ENCODE measurements at places on chromosomes 7 and 10.

DNA sequence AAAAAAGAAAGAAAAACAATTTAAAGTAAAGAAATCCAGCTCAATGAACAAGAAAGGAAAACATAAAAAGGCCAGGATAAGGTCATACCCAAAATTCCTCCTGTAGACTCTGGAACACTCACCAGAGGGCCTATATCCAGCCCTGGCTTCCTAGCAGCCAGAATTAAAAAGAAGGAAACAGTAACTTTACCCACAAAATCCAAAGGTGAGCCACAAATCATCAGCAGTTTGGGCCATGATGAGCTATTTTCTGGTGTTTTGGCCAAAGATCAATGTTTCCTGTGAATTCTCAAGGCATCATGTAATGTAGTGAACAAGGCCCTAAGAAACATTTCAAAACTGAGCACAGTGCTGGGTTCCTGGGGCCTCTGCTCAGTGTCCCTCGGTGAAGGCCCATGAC, 87.8 kb downstream of the LARP4B start:
- no peak for DNase-seq

DNA sequence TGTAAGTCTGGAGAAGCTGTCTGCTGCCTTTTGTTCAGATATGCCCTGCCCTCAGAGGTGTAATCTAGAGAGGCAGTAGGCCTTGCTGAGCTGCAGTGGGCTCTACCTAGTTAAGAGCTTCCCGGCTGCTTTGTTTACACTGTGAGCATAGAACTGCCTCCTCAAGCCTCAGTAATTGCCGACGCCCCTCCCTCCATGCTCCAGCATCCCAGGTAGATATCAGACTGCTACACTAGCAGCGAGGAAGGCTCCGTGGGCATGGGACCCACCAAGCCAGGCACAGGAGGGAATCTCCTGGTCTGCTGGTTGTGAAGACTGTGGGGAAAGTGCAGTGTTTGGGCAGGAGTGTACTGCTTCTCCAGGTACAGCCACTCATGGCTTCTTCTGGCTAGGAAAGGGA, 26.4 kb upstream of the CXCL12 start:
- no peak for DNase-seq

DNA sequence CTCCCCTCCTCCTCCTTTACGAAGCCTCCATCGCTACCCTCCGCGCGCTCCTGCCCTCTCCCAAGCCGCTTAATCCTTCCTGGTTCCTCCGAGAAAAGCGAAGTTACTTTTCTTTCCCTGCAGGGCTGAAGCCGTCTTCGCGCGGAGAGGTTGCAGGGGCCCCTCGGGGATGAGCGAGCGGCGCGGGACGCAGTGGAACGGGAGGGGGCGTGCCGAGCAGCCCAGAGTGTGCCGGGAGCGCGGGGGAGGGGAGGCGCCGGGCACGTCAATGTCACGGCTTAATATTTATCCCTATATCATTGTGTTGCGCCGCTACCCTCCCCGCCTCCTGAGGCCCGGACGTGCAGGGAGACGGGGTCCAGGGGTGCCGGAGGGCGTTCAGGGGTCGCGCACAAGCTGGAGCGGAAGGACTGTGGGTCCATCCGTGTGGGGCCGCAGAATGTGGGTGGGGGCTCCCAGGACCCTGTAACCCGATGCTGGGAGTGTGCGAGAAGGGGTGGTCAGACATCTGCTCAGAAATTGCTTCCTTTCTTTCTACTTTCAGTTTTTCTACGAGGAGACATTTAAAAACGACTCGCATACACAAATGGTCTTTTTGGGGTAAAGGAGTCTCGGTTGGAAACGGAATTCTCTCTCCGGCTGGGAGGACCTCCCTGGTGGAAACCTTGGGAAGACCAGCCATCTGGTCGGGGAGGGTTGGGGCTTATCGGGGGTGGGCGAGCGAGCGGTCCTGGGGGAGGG, 2.4 kb downstream of the CDK6 start:
- DNase-seq, result peak; percentile 74

GRCh38 chr7:150944066-150945042, 33.8 kb downstream of the KCNH2 start:
- no peak for DNase-seq

DNA sequence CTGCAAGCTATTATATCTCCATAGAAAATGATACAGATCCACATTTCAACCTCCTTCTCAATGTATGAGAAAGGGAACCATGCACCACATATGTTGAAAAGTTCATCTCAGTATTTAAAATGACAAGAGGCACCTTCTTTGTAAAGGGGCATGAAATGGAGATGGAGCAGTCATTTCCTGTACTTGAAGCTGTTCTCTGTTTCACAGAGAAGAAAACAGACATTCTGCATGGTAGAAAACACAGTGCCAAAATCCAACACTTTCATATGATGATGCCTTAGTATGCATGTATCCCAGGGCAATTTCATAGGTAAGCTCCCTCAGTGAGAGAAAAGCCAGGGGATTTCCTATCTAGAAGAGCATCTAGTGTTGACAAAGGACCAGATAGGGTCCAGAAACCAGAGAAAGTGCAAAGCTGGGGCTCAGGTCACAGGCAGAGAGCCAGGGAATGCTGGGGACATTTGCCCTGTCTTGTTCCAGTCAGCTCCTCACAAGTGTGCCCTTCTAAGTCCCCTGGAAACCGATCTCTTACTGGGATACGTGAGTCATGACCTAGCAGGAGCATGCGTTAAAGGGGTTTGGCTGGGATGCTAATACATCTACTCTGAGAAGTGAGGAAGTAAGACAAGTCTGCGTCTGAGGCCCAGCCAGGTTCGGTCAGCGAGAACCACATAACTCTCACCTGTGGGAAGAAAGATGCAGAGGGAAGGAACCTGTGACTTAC, 118.7 kb downstream of the ICA1 start:
- DNase-seq, result no peak

GRCh38 chr7:41415471-41416207, 287.3 kb downstream of the INHBA start:
- DNase-seq, result no peak

GRCh38 chr7:4102231-4102841, 579.8 kb upstream of the FOXK1 start:
- no peak for DNase-seq

DNA sequence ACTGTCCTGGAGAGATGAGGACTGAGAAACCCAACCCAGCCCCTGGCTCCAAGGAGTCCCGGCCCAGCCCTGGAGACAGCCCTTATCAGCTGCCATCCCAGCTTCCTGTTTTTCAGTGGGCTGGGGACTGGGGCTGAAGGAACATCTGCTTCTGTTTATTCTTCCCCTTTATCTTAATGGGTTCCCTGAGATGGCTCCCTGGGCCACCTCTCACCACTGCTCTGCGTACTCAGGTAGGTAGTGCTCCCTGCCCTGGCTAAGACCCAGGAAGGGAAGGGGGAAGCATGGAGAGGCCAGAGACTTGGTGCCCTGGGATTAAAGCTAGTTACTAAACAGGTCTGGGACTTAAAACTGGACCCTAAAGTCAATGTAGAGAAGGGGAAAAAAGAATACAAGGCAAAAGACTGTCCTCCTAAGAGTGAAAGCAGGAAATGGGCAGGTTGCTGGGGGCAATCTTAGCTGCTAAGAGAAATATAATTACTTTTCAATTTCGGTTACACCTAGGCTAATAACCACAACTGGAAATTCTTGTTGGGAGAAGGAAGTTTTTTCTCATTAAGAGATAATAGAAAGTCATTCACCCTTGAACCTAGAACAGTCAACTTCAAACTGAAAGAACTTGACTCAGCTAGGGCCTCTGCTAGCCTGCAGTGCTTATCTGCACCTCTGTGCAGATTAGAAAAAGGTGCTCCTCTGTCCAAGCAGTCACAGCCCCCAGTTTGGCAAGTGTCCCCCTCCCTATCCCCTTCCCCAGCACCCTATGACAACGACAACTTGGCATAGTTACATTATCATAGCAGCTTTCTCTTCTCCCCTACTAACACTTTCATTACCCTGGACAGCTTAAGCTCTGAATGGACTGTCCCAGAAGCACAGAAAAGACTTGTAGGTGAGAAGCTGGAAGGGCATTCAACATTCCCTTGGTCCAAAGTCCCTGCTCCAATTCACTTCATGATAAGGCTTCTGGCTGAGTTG, 65.6 kb upstream of the KDM7A start:
- no peak for DNase-seq

DNA sequence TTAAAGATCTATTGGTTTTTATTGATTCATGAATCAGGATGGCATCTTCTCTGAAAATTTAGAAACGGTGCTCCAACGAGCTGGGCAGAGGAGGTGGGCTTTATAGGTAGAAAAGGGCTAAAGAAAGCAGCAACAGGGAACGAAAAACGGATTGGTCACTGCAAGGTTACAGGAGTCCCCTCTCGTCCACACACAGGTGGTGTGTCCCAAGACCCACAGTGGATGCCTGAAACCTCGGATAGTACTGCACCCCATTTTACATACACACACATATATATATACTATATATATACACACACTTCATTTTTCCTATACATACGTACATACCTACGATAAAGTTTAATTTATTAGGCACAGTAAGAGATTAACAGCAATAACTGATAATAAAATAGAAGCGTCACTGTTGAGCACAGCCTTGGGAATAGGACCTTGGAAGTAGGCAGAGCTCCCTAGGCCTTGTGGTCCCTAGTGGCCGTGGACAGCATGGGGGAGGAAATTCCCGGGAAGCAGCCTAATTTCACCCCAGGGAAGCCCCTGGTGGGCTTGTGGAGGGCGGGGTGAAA, 737 bp upstream of the NUB1 start:
- DNase-seq, result no peak

GRCh38 chr7:87596696-87597095, 4.0 kb downstream of the ABCB1 start:
- no peak for DNase-seq

DNA sequence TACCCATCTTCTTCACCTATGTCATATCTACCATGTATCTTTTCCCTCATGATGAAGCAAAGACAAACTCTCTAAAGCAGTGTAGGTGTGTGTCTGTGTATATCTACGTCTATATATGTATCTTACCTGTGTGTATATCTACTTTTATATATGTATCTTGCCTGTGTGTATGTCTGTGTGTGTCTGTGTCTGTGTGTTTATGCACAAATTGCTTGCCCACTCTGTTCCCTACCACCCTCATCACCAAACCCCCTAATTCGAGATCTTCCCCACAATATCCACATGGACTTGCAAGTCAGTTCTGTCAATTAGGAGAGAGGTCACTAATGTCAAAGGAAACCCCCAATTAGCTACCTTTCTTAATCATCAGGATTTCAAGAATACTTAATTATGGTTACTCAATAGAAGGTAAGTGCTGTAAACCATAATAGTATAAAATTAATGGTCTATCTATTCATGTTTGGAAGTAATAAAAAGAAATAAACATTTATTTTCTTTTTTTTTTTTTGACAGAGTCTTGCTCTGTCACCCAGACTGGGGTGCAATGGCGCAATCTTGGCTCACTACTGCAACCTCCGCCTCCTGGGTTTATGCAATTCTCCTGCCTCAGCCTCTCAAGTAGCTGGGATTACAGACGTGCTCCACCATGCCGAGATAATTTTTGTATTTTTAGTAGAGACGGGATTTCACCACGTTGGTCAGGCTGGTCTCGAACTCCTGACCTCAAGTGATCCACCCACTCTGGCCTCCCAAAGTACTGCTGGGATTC, 43.6 kb downstream of the ANKRD61 start:
- no peak for DNase-seq

DNA sequence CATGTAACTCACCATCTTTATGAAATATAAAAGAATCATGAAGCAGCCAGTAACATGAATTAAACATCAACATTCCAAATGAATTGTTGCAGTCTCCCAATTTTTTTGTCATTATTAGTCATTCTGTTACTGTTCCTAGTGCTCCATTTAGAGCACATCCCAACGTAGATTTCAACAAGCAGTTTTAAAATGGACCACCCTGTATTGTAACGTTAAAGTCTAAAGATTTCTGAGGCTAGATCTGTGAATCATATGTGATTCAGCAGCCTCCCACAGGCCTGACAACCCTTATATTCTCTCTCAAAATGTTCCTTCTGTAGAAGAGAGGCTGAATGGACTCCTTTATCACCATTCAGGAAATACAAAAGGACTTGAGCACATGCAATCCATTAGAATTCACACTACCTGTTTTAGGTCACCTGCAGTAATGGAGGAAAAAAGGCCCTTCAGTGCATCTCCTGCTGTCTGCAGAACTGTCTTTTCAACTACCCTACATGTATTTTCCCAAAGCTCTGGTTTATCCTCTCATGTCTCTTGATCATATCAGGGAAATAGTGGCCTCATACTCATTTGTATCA, 81.4 kb downstream of the CACNA2D1 start:
- DNase-seq, result no peak

- no peak for DNase-seq
Measured at GRCh38 chr7:46814516-46815250, 767.2 kb downstream of the TNS3 start.

DNA sequence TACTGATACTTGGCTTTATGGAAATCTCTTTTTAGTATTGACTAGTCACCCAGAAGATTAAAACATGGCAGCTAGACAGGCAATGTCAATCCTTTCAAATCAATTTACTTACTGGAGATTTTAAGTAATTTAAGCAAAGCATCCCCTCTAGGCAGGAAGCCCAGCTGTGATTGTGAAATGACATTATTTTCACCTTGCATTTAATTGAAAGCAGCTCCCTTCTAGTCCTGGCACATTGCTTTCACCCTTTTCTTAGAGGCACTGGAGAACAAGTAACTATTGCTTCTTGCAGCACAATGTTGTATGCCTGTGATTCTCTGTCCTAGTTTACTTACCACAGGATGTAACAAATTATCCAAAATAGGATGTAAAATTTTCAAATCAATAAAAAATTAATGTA, 13.3 kb downstream of the ST7 start:
- no peak for DNase-seq

GRCh38 chr10:106978756-106979155, 185.8 kb downstream of the SORCS1 start:
- no peak for DNase-seq

- DNase-seq, result no peak
Measured at GRCh38 chr7:119964788-119965542, 308.0 kb upstream of the KCND2 start.

DNA sequence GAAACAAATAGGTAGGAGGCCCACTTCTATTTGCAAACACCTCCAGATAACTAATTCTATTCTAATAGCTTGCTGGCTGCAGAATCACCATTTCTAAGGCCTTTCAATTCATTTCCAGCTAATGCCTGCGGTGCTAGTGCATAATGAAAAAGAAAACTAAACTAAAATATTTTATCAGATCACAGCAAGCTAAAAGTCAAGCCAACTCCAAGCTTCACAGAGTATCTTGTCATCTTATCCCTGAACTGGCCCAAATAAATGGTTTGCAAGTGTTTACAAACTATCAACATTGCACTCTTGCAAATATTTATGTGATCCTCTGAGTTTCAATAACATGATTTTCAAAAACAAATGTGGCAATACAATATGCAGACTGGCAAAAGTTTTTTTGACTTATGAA, 166.0 kb downstream of the IPMK start:
- no peak for DNase-seq

- no peak for DNase-seq
Measured at GRCh38 chr10:96440361-96441292, 73.1 kb downstream of the TLL2 start.

GRCh38 chr7:139654276-139655181, 123.3 kb downstream of the HIPK2 start:
- no peak for DNase-seq

- DNase-seq, result peak; percentile 53
Measured at GRCh38 chr7:132655131-132655727, 79.0 kb upstream of the PLXNA4 start.

Data from CD4-positive, alpha-beta T cell treated with Interleukin-17A for 1 hour (primary cell).